ENCODE measurements at places on chromosomes 3 and 15.

- no peak for DNase-seq
Measured at GRCh38 chr15:50219820-50220219, 37.8 kb downstream of the SLC27A2 start.

DNA sequence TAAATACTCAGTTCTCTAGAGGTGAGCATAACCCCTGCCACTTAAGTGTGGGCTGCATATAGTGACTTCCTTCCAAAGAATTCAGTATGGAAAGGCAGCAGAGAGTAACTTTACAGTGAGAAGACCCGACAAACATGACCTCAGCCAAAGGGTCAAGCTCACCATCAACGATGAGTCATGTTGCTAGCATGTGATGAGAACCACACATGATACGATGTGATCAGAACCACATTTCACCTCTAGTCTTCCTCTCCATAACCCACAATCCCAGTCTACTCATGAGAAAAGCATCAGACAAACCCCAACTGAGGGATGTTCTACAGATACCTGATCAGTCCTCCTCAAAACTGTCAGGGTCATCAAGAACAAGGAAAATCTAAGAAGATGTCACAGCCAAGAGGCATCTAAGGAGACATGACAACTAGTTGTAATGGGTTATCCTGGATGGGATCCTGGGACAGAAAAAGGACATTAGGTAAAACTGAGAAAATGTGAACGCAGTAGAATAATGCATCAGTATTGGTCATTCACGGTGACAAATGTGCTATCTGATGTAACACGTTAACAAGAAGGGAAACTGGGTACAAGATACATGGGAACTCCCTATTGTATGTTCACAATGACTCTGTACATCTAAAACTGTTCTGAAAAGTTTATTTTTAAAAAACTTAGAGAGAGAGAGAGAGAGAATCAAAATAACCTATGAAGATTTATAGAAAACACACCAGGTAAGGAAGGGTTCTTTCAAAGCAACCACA, 28.3 kb downstream of the SEC61A1 start:
- DNase-seq: no peak

DNA sequence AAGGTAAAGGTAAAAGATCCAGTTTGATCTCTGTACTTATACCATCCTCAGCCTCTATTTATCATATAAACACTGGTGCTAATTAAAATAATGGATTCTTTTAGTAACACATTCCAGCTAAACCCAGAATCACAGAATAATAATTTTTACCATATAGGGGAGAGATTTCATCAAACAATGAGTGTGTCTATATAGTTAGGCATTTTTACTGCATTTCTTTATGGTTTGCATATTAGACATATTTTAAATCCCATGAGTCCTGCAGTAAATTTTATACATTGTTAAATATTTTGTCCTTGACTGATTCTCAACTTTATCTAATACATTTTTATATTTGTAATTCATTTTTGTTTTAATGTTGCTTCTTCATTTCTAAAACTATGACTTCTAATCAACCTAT, 323.7 kb upstream of the AGTR1 start:
- no peak for DNase-seq

- DNase-seq: no peak
Measured at GRCh38 chr3:27643355-27643754, 78.8 kb downstream of the EOMES start.

- no peak for DNase-seq
Measured at GRCh38 chr3:135997554-135998320, 32.2 kb downstream of the PPP2R3A start.

DNA sequence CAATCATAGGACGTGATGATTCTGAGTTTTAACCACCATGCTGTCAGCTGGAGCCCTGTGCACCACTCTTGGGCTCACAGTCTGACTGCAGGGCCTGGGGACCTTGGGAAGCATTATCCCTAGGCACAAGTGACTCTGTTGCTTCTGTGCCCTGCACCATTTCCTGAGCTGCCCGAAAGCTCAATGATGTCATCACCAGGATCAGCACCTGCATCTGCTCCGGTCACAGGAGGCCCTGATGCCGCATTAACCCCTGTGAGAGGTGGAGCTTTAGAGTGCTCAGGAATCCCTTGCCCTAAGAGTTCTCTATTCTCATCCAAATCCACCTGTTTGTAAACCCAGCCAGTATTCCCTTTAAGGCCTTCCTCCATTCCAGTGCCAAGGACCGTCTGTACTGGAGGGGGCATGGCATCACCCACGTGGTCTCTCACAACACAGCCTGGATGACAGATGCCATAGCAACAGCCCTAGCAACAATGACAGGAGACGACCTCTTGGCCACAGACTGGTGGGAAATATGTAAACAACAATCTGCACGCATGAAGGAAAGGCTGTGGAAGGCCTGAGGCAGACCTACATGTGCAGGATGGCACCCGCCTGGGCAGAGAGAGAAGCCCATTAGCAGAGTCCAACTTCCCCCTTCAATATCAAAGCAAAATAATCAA, 37.9 kb downstream of the NTRK3 start:
- DNase-seq: no peak

GRCh38 chr15:28967990-28968389, 82.2 kb downstream of the APBA2 start:
- DNase-seq: no peak

- DNase-seq: no peak
Measured at GRCh38 chr3:19632099-19633074, 301.6 kb downstream of the EFHB start.

- no peak for DNase-seq
Measured at GRCh38 chr3:58342676-58343075, 10.0 kb downstream of the PXK start.

DNA sequence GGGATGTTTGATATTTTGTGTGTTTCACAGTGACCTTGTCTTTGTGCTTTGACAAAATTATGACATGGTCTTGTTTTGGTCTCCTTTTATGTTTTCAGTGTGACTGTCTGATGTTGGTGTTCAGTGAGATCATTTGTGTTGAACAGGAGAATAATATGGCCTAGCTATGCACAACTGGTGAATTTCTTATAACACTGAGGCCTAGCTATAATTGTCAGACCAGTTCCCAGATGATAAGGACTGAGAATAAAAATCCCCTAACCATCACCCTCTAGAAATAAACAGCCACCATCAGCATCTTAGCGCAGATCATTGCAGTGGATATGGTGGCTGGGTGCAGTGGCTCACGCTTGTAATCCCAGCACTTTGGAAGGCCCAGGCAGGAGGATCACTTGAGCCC, 66.8 kb upstream of the LIMD1 start:
- no peak for DNase-seq

GRCh38 chr15:23083115-23083514, 43.7 kb upstream of the TUBGCP5 start:
- no peak for DNase-seq

DNA sequence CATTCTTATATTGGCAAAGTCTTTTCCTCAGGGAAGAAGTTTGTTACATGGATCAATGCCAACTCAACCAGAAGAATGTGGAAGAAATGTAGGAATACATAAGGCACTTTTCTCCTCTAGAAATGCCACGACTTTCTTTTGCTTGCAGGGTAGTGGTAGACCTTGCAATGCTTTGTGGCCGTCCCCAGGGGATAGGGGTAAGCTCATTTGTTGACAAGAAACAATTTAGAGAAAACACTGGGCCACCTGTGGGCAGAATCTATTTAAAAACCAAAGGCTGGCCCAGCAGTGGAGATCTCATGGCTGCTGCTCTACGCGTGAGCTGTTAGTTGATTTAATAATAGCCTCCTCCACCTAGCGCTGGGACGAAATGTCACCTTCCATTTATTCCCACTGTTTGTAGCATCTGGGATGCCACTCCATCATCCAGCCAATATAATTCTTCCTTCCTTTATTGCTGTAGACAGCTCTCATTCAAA, 64.6 kb upstream of the PFN2 start:
- peak; percentile 5 for DNase-seq
